Stimulated activated CD4-positive, alpha-beta T cell treated with anti-CD3 and anti-CD28 coated beads, Interleukin-15, amount 100 ng/mL, for 1 hour (primary cell): ENCODE measurements at places on chromosomes 3 and 15.

DNA sequence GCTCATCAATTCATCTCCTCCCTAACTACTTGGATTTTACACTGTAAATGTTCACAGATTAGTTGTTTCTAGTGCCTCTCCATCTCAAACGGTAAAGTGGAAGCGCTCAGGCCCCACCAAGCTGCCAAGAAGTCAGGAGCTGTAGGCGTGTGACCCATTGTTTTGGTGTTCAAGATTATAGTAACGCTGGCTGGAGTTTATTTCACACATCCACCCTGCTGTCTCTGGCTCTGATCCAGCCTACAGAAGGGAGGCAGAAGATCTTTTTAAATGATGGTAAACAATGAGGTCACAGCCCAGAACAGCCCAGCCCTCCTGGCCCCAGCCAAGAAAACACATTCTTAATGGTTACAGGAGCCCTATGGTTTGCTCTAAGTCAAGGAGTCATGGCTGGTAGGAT is 25.7 kb upstream of the GALNT15 start:
- no peak for DNase-seq

- DNase-seq: no peak
These were observed 61.4 kb upstream of the ZNF280D start for GRCh38 chr15:56794553-56795329.

GRCh38 chr3:71565316-71565715 is 18.2 kb downstream of the FOXP1 start:
- no peak for DNase-seq

DNA sequence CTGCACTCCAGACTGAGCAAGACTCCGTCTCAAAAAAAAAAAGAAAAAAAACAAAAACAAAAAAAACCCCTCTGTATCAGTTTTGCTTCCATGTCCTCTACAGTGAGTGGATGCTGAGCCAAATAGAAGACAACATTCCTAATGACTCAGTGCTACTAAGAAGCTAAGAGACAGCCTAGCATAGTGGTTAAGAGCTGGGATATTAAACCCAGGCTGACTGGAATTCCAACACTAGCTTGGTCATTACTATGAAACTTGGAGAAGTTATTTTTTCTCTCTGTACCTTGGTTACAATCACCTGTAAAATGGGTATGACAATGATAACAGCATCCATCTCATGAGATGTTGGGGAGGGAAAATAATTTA is 60.9 kb upstream of the PYGO1 start:
- no peak for DNase-seq

DNA sequence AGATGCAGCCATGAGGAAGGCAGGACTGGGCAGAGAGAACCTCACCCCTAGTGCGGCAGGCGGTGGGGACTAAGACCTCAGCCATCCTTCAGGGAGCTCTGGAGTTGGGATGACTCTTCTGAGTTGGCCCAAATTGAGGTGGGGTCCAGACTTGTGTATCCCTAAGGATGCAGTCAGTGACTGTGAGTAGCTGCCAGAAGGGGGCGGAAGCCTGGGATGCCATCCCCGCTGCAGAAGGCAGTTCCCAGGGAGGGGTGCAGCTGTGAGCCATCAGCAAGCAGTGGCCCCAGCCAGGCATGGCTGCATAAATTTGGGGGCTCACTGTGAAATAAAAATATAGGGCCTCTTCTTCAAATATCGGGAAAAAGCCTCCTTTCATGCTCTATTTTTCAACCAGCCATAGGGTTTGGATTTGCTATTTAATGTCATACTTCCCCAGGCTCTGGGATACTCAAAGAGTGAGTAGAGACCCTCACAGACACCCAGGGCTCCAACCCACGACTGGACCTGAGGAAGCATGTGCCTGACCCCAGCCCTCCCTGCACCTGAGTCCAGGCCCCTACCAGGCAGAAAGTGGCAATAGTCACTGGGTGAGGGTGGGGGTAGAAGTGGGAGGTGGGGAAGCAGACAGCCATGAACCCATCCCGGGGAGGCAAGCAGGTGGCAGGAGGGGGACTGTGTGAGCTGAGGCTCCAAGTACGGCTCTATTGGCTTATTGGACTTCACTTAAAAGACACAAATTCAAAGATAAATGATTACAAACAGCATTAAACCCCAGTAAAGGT is 30.5 kb downstream of the GRK7 start:
- DNase-seq: no peak

- DNase-seq: no peak
These were observed 148.9 kb downstream of the DNAJB8 start for GRCh38 chr3:128317698-128318231.

DNA sequence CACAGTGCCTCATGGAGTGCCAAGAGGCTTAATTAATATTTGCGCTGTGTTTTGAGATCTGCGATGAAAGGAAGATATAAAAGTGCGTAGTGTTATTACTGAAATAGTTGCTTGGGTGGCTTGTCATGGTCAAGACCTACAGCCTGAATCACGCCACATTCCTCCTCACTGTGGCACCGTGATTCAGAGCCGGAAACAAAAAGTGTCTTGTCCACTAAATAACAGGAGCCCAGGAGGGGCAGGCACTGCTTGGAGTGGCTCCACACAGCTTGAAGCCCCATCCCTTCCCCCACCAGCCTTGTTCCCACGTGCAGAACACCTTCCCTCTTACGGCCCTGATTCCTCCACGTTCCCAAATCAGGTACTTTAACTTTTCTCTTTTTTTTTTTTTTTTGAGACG is 1.2 kb upstream of the LRRC15 start:
- DNase-seq: no peak

GRCh38 chr3:54305409-54306099 is 183.2 kb downstream of the CACNA2D3 start:
- no peak for DNase-seq
